ENCODE measurements at places on chromosomes 3 and 15.

- peak; percentile 91 for DNase-seq
Measured at GRCh38 chr3:52154135-52155094, at the start of gene POC1A. Gene POC1A (minus strand): TSS chr3:52154423. CDS start chr3:52154372, 51 bp downstream.

GRCh38 chr3:39423436-39423970 lies 17.0 kb downstream of the RPSA start:
- DNase-seq, result no peak

DNA sequence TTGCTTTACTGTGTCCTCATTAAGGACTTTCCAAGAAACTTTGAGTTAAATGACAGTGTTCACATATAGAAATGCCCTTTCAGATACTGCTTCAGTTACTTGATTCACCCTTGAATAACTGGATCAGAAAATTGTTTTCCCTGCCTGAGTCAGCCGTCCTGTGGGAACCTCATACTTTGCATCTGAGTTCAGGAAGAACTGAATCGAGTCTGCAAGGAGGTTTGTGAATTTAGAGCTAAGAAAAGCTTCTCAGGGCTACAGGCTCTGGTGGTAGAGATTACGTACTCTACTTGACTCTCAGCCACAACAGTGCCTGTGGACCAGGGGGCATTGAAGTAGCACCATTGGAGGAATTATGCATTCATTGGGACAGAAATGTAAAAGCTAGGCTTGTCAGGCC lies 252.4 kb upstream of the C2CD4B start:
- DNase-seq, result no peak

DNA sequence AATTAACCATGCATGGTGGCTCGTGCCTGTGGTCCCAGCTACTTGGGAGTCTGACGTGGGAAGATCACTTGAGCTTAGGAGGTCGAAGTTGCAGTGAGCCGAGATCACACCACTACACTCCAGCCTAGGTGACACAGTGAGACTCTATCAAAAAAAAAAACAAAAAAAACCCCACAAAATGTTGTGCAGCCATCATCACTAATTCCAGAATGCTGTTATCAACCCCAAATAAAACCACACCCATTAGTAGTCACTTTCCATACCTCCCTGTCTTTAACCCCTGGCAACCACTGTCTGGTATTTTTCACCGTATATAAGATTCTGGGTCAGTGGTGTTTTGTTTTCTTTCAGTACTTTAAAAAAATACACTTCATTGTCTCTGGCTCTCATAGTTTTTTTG lies 16.6 kb downstream of the HMCES start:
- no peak for DNase-seq

DNA sequence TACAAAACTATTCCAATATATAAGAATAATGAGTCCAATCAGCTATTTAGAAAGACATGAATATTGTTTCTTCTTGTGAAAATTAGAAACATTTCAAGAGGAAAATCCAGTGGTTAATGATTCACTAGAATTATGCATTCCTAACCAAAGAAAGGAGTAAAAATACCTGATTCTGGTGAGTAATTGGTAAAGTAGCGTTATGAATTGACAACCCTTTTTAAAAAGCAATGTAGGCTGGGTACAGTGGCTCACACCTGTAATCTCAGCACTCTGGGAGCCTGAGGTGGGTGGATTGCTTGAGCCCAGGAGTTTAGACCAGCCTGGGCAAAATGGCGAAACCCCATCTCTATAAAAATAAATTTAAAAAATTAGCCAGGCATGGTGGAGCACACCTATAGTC lies 43.3 kb downstream of the TOPAZ1 start:
- DNase-seq, result no peak

GRCh38 chr3:86381247-86381646 lies 609.7 kb downstream of the VGLL3 start:
- no peak for DNase-seq

DNA sequence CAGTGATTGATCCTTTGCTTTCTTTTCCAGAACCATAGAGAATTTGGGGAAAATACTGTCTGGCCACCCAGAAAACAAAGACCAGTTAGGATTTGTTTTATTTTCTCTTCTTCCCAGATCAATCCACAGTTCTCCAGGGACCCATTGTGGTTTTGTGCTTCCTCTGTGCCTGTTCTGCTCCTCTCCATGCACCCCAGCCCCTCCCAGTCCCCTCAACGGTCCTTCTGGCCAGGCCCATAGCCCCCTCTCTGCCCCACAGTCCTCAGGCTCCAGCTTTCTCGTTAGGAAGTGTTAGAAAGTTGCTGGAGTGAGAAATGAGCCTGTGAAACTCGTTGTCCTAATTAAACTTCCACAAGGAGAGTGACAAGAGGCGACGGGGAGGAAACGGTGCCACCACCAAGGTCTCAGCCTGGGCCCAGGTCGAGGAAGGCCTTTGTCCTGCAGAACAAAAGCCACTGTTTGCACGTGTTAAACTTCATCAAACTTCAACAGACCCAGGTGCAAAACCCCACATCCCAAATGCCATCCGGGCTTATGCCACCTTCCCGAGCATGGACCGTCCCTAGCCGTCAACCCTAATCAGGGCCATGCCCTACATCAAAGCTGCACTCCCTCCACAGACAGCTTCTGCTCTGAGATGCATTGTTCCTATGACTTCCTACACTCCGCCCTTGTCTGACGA lies 18.7 kb upstream of the ALDH1A3 start:
- no peak for DNase-seq

- DNase-seq, result no peak
Measured at GRCh38 chr3:126696701-126697267, 7.3 kb upstream of the CHCHD6 start.

DNA sequence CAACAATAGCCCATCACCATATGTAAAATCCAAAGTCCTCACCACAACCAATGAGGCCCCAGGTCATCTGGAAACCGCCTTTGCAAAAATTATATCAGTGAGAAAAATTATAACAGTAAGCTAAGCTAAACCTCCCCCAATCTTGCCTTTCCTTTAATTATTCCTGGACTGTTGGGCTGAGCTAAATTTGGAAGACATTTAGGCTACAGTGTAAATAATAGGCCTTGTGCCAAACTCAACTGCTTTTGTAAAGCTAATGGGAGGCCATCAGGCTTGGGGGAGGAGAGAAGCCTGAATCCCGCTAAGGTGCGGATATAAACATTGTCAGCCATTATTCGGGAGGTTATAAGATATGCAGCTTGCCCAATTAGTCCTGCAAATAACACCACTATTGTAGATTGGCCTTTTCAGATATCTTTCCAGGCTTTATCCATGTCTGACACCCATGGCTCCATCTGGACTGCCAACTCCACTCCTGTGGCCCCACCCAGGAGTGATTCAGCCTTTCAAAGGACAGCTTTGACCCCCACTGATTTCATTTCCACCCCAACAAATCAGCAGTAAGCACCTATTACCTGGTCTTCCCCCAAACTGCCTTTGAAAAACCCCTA lies 53.0 kb upstream of the CA12 start:
- no peak for DNase-seq

GRCh38 chr3:81931265-81932251 lies 170.1 kb upstream of the GBE1 start:
- no peak for DNase-seq

DNA sequence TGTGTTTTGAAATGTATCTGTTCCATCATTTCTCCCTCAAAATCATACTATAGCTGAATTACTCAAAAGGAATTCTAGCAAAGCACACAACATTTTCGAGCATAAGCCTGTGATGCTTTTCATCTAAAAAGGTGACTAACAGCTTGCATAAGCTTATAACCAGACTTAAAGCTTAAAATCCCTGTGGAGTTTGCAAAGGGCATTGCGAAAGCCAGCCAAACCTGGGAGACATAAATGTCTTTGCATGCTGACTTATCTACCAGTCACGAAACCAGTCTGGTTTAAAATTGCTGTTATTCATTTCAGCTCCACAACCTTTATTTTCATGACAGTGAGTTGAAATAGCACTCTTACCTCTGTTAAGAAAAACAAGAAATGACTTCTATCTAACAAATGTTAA lies 35.6 kb upstream of the LIPC start:
- DNase-seq, result no peak

DNA sequence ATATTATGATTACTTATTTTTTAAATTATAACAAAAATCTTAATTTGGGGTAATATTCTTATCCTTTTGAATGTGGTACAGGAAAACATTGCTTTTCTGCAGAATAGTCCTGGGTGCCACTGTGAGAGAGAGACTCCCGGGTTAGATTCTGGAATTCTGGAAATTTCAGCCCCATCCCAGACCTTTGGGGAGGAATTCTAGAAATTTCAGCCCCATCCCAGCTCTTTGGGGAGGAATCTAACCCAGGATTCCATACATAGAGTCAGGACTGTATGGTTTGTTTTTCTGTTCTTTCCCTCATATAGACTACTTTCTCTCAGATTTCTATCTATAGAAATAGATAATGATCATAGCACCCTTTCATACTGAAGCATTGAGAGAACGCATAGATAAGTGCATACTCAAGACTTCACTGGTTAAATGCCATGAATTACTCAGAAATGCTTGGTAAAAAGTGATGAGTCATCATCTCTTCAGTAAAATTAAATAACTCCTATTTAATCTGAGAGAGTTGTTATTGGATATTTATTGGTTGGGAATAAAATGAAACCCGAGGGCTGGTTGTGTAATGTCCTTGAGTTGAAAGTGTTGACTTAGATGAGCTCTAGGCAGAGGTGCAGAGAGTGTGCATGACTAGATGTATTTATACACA lies 8.3 kb downstream of the EIF2AK4 start:
- DNase-seq, result no peak

All from stimulated activated CD4-positive, alpha-beta T cell treated with anti-CD3 and anti-CD28 coated beads, Interleukin-12 subunit alpha, Interleukin-12 subunit beta, amount 100 ng/mL, for 24 hours (primary cell).